ENCODE measurements at places on chromosomes 4 and X. TPM values are rescaled to one million over a fixed set of nuclear protein-coding genes. Genes with fewer than 3 reads are reported as not detected.

DNA sequence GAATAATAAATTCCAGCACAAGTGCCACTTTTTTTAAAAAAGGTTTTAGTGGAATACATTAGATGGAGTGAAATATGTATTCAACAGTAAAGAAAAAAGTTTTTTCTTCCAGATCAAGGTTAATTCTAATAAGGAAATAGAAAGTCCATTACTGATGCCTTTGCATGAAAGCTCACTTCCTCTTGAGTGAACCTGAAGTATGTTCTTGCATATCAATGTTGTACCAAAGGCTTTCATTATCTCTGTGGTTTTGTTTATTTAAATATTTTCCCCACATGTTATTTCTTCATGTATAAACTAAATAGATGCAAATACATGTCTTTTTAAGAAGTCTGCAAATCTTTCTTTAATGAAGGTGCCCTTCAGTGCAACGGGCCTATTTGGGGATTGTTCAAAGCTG, 307.9 kb downstream of the C4orf33 start:
- DNase-seq = no peak

- no peak for DNase-seq
Observed at GRCh38 chr4:153142700-153143438, 61.4 kb upstream of the TRIM2 start.

DNA sequence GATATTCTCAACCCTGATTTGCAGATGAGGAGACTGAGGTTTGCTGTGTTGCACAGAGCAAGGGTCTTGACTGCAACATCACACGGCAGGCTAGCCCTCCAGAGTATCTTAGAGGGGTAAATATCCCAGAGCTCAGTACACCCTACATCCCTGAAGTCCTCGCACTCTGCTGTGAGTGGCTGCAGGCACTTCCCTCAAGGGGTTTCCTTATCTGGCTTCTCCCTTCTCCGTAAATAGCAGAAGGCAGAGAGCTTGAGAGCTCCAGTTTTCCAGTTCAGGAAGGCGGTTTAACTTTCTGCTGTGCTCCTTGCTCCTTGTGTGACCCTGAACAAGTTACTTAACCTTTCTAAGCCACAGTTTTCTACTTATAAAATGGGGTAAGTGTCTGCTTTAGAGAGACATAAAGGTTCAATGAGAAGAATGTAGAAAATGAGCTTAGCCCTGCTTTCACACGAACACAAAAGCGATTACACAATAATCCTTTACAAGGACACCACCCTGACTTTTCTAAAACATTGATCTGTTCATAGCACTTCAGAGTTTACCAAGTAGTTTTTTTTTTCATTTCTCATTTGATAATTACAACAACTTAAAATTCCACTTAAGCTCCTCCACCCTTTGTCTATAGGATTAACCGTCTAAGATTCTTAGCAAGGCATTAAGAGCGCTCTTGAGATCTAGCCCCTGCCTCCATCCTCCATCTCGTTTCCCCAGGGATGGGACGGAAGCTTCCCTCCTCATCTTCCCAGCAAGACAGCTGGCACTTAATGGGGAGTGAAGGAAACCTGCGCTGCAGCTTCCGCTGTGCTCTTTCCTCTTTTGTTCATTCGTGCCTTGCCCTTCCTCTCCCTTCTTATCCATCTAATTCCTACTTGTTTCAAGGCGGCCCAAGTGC, 68.4 kb downstream of the TAPT1 start:
- no peak for DNase-seq

The UFSP2 gene
- total RNA-seq = 51.8 TPM

The MAGEA11 gene
- total RNA-seq = not detected

The MTM1 gene
- 14.7 TPM for total RNA-seq
